ENCODE measurements at places on chromosomes 5 and 9.
A peak's percentile ranks its signal among the peaks of the same experiment; 100 is the strongest.

DNA sequence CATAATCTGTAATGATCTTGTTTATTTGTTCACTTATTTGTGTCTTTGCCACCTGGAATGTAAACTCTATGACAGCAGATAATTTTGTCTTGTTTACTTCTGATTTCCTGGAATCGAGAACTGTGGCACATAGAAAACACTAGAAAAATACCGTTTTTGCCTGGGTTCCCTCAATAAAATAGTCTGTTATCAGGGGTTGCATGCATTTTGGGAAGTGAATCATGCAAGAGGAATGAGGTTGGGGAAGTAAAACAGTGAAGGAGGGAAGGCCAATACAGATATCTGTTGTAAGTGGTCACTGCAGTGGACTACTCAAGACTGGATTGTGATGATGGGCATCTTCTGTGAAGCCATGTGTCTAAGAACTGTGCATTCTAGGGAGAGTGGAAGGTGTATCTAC lies 45.2 kb upstream of the IL6ST start:
- no peak for DNase-seq

DNA sequence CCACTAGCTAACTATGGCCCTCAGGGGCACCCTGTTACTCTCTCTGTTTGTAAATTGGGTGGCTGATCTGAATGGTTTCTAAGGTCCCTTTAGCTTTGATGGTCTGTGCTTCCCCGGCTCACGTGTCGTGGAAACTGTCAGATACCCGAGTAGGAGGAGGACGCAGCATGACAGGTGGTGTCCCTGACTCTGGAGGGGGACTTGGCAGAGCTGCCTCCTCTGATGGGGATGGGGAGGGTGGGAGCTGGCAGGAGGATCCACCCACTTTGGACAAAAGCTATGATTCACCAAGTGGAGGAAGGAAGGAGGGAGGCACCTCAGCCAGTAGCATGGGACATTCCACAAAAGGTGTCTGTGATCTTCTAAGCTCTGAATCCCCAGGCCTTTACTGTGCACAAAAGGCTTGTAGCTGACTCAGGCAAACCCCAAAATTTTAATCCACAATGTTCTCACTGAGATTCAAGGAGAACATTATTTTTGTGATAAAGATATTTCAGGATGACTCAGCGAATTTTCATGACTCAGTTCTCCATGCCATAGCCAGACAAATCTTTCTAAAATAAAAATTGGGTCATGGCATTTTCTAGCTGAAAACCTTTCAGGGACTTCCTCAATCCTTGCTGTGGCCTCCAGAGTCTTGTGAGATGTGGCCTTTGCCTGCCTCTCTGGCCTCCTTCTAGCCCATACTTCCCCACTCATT lies 131.0 kb upstream of the BRINP1 start:
- DNase-seq, result no peak

GRCh38 chr5:168364750-168365550 lies 73.5 kb downstream of the WWC1 start:
- no peak for DNase-seq

DNA sequence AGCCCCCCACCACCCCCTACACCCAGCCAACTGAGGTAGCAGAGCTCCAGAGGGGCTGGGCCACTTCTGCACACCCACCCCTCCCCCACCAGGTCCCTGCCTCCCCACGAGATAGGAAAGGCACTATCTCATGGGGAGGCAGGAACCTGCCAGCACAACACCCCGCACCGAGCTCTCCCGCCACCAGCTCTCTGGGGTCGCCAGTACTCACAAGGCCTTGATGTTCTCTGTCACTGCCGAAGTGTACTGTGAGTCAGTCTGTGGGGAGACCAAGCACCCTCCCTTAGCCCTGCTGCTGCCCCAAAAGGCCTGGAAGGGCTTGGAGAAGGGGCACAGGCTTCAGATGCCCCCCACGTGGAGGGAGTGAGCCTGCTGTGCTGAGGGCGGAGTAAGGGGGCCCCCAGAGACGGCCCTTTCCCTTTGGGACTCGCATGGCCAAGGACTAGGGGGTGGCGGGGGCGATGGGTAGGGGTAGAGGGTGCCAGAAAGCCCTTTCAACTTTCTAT lies 5.9 kb downstream of the MGAT4B start:
- no peak for DNase-seq

DNA sequence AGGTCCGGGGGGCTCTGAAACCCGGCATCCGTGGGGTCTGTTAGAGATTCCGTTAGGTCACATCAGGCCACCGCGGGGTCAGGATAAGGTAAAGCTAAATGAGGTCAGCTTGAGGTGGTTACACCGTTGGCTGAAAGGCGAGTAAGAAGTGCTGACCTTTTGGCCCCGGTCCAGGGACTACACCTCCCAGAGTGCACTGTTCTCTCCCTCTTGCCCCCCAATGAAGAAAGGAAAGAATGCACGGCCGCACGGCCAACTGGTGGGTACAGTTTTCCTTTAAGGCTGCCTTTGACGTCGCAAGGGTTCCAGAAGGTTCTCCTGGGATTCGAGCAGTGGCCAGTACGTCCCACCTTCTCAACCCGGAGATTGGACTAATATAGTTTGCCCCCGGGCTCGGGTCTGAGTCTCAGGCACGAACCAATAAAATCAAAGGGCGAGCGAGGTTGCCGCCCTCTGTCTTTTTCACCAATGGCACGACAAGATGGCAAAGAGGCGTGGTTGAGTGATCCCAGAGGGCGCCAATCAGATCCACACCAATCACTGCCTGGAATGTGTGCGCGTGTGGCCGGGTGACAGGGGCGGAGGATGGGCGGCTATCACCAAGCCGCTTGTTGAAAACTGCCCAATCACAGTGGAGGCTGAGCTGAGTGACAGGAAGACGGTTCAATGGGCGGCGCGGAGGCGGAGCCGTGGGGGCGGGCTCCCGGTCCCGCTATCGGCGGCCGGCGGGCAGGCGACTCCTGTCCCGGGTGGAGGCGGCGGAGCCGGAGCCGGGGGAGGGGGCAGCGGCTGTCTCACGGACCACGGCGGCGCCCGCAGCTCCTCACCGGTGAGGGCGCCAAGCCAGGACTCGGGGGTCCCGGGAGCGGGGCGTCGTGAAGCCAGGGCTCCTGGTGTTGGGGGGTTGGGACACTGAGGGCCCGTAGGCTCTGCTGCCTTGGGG lies at the start of gene DNAJB5:
DNAJB5 (plus strand) TSS at position 743 of the 943 bp plus-strand sequence. CDS start 886 bp downstream, outside the sequence.
- peak; percentile 92 for DNase-seq

- DNase-seq, result no peak
Measured at GRCh38 chr9:20479419-20480155, 142.7 kb downstream of the MLLT3 start.

- DNase-seq, result no peak
Measured at GRCh38 chr5:64594025-64594424, 88.2 kb downstream of the RGS7BP start.

GRCh38 chr9:131625790-131626670 lies 80.7 kb downstream of the PRRT1B start:
- DNase-seq, result no peak

- DNase-seq, result no peak
Measured at GRCh38 chr5:150672237-150672883, 11.3 kb downstream of the MYOZ3 start.

DNA sequence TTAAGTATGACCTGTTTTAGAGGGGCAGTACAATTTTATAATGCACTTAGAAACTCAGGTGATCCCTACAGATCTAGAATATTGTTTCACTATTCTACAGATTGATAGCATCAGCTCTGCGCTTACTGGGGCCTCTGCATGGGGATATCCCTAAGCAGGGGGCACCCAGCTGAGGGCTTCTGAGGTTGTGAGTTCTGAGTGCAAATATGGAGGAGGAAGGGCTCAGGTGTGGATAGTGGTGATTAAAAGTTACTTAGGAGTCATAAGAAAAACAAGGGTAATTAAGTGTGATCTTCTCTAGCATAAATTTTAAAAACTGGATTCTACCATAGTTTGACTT lies 274.4 kb downstream of the EFNA5 start:
- DNase-seq, result no peak

DNA sequence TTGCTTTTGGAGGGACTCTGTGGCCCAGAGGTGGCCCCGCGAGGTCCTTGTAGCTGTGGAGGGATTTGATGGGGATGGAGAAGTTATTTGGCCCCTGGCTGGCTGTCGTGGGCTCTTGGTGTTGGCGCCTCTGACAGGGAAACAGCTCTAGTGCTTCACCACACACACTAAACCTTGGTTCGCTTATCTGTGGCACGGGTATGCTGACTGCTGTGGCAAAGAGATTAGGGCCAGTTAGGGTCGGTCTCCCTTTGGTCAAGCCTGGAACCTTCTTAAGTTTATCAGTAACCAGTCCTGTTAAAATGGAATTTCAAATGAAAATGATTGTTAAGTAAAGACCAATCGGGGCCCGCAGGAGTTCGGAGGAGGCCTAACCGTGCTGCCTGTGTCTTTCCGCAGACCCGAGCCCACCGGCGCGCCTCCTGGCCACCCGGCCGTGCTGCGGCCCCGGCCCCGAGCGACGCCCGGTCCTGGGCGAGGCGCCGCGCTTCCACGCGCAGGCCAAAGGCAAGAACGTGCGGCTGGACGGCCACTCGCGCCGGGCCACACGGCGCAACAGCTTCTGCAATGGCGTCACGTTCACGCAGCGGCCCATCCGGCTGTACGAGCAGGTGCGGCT lies 28.4 kb downstream of the NEURL1B start:
- no peak for DNase-seq

DNA sequence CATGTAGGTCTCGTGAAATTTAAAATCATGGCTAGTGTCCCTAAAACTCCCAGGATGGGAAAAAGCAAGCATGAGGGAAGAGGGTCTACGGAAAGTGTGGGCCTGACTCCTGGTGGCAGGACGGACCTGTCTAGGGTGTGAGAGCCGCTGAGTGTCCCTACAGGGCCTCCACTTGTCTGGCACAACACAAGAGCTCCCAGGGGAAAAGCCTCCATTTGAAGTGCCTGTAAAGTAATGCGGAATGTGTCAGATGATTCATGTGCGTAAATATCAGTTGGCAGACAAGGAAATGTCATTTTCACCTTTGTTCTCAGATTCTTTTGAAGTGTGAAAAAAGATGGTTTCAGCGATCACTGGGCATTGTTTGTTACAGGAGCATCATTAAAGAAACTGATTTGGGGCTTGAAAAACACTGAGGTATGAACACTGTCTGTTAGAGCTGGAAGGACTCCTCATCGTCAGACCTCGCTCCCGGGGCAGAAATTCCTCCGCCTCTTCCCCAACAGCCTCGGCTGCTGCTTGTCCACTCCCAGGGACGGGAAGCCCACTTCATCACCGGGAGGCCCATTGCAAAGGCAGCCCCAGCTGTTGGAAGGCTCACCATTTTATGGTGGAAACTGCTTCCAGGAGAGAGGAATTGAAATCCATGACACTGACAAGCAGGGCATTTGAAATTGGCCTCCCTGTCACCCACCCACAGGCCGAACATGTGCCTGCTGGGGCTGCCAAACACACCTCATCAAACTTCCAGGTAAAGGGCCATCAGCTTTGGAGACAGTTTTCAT lies 240.8 kb downstream of the FSTL4 start:
- DNase-seq, result no peak

DNA sequence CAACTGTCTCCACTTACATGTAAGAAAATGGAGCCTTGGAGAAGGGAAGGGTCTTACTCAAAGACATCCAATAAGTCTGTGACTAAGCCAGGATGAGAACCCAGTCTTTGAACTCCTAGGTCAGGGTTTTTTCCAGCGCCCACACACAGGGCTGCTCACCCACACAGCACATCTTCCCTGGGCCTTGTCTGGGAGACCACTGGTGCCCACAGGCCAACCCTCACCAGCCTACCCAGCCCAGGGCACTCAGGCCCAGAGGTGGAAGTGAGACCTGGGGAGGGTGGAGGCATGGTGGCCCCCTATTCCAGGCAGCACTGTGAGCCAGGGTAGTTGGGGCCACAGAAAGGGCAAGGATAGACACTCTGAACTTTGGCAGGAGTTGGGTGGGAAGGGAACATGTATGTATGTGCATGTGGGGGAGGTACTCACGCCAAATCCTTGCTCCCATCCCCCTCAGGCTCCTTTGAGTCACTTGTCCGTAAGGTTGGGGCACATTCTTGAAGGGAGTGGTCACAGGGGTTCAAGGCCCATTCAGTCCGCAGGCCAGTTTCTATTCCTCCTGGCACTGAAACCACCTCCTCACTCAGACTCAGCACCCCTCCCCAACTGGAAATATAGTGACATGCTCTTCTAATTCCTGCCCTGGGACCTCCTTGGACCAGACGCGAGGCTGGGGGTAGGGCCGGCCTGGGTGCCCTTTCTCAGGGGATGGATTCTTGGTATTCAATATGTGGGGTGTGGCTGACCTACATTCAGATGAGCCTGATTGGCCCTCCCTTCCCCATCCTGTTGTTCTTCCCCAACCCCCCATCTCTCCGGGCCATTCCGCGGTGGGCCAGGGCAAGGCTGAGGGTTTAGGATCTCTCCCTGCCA lies 2.9 kb upstream of the SLC4A9 start:
- no peak for DNase-seq

GRCh38 chr9:134407121-134407779 lies 81.0 kb downstream of the RXRA start:
- peak; percentile 61 for DNase-seq

DNA sequence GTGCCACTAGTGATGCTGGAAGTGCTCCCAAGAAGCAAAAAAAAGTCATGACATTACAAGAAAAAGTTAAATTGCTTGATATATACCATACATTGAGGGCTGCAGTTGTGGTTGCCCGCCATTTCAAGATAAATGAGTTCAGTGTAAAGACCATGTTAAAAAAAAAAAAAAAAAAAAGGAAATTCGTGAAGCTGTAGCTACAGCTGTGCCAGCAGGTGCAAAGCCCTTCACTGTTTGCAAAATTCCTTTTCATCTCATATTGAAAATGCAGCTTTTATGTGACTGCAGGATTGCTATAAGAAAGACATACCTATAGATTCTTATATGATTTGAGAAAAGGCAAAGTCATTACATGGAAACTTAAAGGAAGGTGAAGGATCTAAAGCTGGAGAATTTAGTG lies 179.6 kb upstream of the POU5F2 start:
- DNase-seq, result no peak

GRCh38 chr9:100090880-100091279 lies 7.9 kb downstream of the ERP44 start:
- DNase-seq, result no peak

DNA sequence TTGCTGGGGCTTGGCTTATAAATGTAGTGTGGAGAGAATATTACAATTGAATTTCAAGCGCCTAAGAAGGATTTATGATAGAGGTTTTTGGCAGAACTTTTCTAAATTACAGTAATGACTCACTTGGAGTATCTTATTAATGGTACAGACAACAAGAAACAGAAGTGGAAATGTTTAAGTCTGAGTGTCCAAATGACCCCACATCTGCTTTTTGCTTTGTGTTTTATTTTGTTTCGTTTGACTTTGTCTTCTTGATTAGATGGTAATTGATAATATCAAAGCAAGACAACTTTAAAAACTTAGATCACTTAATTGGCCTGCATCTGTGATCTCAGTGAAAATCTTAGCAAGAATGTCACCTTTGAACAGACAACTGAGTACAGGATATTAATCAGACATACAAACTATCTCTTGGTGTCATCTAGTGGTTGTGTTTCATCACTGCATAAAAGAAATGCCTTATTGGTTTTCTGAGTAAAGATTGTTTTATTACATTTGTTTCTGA lies 577.4 kb downstream of the ISL1 start:
- no peak for DNase-seq

DNA sequence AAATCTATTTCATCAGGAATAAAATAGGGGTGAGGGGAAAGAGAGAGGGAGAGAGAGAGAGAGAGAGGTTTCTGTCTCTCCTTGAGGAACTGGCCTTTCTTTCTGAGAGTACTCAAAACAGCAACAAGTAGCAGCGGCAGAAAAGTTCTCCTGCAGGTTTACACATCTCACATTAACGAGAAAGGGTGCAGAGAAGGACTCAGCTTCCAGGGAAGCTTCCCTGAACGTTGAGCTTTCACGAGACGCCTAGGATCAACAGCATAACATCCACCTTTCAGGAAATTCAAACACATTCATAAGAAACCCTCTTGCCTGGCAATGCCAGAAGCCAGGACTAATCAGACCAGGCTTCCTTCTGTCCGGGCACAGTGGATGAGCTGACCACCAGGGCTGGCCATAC lies 162.9 kb downstream of the ZDHHC21 start:
- DNase-seq, result no peak
